Fibroblast of skin of abdomen (primary cell): ENCODE measurements at places on chromosomes 6 and 20.
A peak's percentile ranks its signal among the peaks of the same experiment; 100 is the strongest.

DNA sequence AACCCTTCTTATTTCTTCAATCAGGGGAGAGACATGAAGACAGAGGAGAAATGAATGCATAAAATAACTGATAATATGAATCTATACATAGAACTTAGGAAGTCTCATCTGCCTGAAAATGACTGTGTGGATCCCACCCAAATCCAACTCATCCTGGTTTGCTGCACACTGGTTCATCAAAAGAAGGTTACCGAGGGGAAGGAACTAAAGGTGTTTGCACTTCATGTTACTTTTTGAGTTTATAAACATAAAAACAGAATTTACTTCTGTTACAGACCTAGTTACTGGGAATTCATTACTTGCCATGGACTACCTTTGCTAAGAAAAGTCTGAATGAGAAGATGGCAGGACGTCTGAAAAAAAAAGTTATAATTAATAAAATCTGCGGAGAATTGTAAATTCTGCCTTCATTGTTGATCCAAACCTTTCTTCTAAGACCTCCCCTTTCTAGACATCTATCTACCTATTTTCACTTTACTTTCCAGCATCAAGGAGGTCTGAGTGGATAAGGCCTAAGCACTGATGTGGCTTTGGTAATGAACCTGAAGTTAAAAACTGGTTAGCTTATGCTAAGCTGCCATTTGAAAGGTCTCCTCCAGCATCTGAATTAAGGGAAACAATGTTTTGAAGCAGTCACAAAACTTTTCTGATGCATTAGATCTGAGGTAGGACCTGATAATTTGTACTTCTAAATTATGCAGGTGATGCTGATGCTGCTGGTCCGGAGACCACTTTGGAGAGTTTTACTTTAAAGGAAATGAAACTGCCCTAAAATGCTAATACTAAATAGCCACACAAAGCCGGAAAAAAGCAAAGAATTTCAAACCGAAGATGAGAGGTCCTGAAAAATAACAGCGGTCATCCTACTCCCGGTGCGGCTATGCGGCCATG is 84.0 kb downstream of the HFE start:
- DNase-seq = no peak

DNA sequence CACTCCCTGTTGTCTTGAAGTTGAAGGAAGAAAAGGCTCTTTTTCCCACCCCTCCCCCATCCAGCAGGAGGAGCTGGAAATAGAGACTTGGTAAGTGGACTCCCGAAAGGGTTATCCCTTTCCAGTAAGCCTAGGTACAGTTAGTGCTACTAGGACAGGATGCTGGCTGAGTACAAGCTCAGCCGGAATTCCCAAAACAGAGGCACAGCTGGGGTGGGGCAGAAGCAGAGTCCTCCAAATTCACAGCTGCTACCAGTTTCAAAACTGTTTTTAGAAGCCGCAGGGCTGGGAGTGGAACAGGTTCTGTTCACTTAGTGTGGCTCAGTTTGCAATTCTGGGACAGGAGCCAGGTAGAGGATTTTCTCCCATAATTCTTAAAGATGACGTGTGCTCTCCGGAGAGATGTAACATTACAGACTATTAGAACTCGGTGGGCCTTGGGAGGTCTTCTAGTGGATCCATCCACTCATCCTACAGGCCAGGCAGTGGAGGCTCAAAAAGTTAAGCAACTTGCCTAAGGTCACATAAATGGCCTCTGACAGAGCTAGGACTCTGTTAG is 19.0 kb upstream of the UTRN start:
- DNase-seq = peak; percentile 89

- no peak for DNase-seq
Observed at GRCh38 chr6:138667408-138667807, 106.2 kb upstream of the CCDC28A start.

GRCh38 chr6:34099878-34100277 is 46.0 kb downstream of the GRM4 start:
- no peak for DNase-seq
